Inflammatory macrophage treated with lipopolysaccharide for 4 hours (primary cell): ENCODE measurements at places on chromosomes 4 and X.
A peak's percentile ranks its signal among the peaks of the same experiment; 100 is the strongest.

DNA sequence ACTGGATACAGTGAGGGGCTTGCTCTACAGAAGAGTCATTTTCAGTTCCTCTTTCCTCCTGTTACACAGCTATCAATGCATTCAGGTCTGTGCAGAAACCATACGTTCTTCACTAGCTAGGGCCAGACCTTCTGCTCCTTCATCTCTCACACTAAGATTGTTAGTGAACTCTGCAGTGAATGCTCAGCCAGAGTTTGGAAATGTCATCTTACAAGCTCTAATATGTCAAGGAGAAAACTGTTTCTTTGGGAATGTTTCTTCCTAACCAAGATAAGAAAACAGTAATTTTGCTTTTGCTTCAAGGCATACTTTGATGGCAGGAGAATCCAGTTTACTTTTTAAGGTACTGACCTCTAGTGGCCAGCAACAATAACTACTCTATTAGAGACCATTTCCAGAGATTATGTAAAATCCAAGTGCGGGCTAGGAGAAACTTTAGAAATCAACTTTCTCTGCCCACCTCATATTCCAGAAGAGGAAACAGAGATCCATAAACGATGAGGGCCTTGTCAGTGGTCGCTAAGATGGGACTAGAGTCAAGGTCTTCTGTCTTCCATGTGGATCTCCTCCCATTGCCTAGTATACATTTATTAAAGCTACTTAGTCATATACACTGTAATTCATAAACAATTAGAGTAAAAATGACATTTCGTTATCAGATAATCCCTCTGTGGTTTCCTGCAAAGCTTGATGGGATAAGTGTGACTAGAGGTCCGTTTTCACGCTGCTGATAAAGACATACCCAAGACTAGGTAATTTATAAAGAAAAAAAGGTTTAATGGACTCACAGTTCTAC lies 12.1 kb upstream of the CC2D2A start:
- peak; percentile 63 for DNase-seq

DNA sequence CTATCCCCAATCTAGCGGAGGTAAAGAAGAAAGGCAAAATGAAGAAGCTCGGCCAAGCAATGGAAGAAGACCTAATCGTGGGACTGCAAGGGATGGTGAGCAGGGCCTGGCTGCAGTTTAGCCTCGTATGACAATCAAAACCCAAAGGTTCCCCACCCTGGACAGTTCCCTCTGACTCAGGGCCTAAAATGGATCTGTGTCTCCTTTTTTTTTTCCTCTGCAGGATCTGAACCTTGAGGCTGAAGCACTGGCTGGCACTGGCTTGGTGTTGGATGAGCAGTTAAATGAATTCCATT lies 986 bp downstream of the HDAC6 start:
- no peak for DNase-seq

DNA sequence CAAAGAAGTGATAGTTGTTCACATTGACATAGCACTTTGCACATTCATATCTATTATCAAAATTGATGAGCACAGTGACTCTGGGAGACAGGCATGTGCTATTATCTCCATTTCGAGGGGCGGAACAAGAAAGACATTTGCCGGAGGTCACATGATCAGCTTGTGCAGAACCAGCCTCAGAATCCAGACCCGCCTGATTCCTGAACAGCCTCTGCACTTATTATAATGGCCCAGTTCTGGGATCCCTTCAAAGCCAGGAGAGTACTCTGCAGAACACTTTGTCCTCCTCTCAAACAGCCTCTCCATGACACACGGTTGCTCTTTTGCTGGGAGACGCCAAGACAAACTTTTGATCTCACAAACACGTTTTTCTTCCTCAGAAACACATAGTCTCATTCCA lies 48.4 kb downstream of the RWDD4 start:
- no peak for DNase-seq

GRCh38 chrX:71393919-71394318 lies 27.8 kb downstream of the TAF1 start:
- DNase-seq: no peak

DNA sequence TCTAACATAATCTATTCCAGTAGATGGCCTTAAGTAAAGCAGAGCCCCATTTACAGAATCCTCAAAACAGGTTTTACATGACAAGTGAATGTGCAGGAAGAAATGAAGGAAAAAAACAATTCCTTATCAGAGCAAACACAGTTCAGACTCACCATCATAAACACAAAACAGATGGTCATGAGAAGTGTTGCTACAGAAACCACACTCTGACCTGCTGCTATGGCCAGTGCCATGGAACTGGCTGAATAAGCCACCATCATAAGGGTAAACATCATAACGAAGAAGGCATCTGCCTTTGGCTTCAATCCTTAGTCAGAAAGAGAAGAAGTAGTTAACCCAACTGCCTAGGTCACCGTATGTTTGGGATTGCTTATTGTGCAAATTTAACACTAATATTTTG lies 61.1 kb downstream of the ABCG2 start:
- DNase-seq: no peak

DNA sequence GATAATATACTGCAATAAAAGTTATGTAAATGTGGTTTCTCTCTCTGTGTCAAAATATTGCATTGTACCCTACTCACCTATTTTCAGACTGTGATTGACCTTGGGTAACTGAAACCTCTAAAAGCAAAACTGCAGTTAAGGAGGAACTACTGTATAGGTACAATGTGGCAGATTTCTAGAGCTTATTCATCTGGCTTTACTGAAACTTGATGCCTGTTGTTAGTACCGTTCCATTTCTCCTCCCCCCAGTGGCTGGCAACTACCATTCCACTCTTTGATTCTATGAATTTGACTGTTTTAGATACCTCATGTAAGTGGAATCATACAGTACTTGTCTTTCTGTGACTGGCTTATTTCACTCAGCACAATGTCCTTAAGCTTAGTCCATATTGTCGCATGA lies 61.9 kb downstream of the HOPX start:
- no peak for DNase-seq

- DNase-seq: no peak
Observed at GRCh38 chr4:35526456-35526855, 717.9 kb downstream of the ARAP2 start.

DNA sequence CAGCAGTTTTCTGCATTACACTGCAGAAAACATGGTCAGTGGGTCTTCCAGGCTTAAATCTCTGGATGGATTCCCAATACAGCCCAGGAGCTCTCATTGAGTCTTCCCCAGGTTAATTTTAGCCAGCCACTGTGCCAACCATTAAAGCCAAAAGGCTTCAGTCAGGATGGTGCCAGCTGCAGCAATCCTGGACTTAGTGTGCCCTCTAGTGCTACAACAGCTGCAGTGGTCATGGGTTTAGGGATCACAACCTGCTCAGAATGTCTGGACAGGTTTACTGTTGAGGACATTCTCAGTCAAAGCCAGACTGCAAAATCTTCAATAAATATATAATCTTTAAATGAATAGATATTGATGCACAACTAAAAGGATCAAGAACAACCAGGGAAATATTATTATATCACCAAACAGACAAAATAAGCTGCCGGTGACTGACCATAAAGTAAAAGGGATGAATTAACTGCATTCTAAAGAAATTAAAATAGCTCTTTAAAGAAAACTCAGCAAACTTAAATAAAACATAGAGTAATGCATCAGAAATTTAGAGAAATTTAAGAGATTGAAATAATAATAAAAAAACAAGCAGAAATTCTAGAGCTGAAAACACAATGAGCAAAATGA lies 639.9 kb downstream of the SPOCK3 start:
- DNase-seq: no peak

GRCh38 chr4:25092139-25092538 lies 61.4 kb upstream of the LGI2 start:
- DNase-seq: no peak

GRCh38 chr4:67120369-67120768 lies 424.9 kb downstream of the CENPC start:
- no peak for DNase-seq

DNA sequence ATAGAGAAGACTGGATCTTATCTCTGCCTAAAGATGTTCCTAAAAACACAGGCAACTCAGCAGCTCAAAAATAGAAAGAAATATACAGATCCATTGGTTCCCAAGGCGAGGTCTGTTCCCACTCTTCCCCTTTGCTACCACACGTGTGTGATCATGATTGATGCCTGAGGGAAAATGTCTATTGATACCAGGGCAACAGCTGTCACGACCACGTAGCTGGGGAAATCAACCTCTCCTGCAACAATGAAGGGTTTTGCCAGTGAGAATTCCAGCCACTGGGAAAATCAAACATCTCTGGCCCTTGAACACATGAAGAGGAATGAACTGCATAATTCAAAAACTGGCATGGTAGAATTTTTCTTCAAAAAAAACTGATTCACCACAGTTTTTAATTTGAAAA lies 131.0 kb upstream of the MAP3K15 start:
- no peak for DNase-seq

DNA sequence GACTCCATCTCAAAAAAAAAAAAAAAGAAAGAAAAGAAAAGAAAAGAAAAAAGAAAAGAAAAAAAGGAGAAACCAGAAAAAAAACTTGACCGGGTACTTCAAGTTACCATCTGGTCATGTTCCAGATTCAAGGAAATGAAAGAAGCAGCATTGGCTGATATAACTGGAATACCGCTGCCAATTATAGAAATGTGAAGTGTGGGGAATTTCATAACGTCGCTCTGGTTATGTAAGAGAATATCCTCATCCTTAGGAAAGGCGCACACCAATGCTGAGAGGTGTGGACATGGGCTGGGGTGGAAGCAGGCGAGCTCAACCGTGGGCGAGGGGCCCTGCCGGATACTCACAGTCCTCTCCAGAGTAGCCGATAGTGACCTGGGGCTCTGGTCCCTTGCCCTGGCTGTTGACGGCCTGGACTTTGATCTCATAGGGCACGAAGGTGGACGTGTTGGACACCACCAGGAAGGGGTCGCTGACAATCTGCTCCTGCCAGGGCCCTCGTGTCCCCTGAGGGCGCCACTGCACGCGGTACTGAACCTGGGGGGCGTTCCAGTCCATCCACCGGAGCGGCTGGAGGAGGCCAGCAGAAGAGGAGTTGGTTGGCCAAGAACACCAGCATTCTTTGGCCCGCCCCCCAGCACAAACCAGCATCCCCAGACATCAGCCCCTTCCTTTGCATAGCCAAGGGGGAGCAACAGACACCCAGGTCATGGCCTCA lies 19.5 kb downstream of the L1CAM start:
- no peak for DNase-seq

- DNase-seq: peak; percentile 69
Observed at GRCh38 chr4:184899261-184900134, 73.7 kb upstream of the ACSL1 start.

- DNase-seq: peak; percentile 17
Observed at GRCh38 chr4:39976945-39977488, 694 bp downstream of the PDS5A start.

GRCh38 chrX:26511589-26512363 lies 295.8 kb downstream of the MAGEB5 start:
- DNase-seq: no peak

GRCh38 chrX:7965436-7965835 lies 38.2 kb upstream of the PNPLA4 start:
- DNase-seq: no peak

GRCh38 chr4:90357117-90357710 lies 230.0 kb downstream of the CCSER1 start:
- DNase-seq: peak; percentile 48

DNA sequence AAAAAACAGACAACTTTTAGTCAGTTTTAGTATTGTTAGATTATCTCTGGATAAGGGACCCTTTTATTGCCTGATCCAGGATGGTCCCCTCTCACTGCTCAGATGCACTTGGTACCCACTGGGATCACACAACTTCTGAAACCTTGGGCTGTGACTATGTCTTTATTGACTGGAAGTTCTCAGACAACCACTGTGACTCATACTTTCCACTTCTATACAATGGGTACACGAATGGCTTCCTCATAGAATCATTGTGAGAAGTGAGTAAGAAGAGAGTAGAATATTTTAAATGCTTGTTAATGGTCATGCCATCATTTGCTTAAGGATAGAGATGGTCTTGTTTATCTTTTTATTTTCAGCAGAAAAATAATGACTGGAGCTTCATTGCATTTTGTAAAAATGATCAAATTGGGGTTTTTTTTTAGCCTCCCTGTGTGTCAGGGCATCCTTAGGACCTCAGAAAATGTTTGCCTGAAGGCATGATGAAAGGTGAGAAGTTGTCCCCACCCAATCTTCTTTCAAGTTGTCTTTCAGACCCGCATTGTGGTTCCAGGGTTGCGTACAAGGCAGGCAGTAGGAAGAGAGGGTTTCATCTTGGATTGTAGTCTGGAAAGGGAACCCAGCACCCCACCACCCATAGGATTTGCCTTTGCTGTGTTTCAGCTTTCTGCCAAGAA lies 115.1 kb downstream of the CPEB2 start:
- DNase-seq: peak; percentile 5

- DNase-seq: no peak
Observed at GRCh38 chr4:73859614-73860088, 6.6 kb downstream of the PF4V1 start.
